ENCODE measurements at places on chromosomes 3 and 15.

DNA sequence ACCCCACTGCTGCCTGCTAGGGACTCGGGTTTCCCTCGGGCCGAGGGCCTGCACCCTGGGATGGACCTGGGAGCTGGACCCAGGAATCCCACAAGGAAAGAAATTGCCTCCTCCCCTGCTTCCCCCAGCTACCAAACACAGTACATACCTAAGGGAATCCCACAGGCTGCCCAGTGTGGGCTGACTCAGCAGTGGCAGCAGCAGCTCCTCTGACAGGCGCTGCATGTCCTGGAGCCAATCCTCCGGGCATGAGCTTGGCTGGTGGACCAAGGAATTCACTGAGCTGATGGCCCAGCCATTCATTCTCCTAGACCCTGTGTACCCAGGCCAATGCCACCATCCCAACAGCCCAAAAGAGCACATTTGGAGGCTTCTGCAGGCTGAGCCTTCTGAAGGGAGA lies 9.5 kb upstream of the LTK start:
- DNase-seq, result no peak

GRCh38 chr3:151856118-151856517 lies 17.3 kb upstream of the SUCNR1 start:
- no peak for DNase-seq

DNA sequence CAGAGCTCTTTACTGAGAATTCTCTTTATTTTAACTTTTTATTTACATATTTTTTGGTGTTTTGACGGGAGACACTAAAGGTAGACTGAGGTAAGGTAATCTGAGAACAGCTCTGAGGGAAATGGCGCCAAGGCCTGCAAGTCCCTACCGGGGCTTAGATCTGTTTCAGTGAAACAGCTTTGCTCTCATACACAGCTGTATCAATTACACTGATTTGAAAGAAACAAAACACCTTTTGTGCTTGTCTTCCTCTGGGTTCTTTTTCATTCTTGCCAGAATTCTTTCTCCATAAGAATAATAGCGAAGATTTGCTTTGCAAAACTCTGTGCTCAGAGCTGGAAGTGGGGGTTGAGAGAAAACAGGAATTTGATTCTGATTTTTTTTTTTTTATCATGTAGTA lies 79.5 kb upstream of the PEX5L start:
- no peak for DNase-seq

DNA sequence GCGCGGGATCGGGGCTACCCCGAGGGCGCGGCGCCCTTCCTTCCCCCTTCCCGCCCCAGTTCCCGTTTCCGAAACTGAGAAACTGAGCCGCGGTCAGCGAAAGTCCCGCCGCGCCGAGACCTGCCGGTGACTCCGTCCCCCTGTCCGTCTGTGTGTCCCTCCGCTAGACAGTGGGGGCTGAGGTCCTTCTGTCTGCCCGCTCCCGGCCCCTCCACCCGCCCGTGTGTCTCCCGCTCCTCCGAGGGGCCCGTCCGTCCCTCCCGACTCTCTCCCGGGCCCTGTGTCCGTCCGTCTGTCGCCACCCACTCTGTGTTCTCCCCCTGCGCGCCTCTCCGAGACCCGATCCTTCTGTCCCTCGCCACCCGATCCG lies 426 bp downstream of the PRKCD start:
- no peak for DNase-seq

- no peak for DNase-seq
These were observed 1.4 kb downstream of the PAQR5 start for GRCh38 chr15:69299943-69300588.

DNA sequence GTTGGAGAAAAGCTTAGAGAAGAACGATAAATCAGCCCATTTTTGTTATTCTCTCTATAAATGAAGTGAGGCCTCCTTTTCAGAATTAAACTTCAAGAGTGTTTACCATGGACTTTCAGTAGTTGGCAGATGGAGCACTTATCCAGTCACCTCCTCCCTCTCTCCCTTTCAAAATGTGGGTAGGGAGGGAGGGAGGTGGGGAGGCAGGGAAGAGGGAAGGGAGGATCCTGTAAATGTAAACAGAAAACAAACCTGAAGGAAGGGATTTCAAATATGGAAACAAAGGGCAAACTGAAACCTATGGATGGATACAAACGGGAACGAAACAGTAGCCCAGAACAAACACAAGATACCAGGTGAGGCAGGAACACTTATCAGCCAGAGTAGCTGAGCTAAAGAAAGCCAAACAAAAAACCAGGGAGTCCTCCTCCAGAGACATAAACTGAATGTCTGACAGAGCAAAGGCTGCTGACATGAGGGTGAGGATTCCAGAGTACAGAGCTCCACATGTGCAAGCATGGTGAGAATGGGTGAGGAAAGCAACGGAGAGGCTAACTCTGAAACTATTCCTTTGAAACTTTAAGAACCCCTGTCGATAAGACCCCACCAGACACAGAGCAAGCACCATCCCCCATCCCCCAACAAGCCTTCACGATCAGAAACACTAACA lies 41.0 kb upstream of the GP5 start:
- no peak for DNase-seq

GRCh38 chr15:43893956-43894355 lies 67.2 kb downstream of the WDR76 start:
- no peak for DNase-seq

- DNase-seq, result no peak
These were observed 41.5 kb downstream of the WNT7A start for GRCh38 chr3:13838421-13838820.

DNA sequence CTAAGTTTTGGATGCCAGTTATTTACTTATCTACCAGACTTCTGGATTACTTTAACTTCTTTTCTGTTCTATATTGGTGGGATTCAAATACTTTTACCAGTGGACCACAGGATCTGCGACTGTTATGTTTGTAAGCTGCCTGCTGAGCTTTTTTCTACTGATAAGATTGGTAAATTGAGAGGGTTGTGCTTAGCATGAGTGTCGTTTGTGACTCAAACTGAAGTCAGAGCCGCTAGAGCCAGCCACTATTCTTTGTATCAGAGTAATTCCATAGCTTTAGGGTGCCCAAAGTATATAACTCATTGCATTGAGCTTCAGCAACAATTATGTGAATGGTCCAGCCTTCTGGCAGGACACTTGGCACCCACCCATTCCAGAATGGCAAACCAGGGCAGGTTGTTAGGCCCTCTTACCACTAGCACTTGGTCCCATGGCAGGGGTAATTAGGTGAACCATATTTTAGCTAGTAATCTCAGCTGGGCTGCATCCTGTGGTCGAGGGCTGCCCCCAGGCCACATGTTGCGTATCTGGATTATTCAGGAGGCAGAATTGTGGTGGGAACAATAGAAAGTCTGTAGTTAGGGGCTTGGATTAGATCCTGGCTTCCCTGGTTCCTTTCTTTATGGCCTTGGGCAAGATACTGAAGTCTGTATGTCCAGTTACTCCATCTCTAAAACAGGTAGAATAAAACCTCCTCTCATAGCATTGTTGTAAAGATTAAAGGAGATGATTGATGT lies 6.0 kb downstream of the PLCL2 start:
- DNase-seq, result no peak

- DNase-seq, result no peak
These were observed 1043.6 kb downstream of the DIPK2A start for GRCh38 chr3:145015253-145015652.

GRCh38 chr3:194274424-194275085 lies 76.6 kb downstream of the CPN2 start:
- no peak for DNase-seq

- DNase-seq, result no peak
These were observed 23.1 kb upstream of the MCCC1 start for GRCh38 chr3:183122257-183122932.

- DNase-seq, result no peak
These were observed 26.7 kb downstream of the CLK3 start for GRCh38 chr15:74642348-74642733.
